GM04504 (cell line): ENCODE measurements at places on chromosomes 1 and 21.
A peak's percentile ranks its signal among the peaks of the same experiment; 100 is the strongest.

- no peak for DNase-seq
Measured at GRCh38 chr1:41383094-41383852, 22.0 kb downstream of the FOXO6 start.

GRCh38 chr1:980602-981395 is 1.1 kb downstream of the PERM1 start:
- DNase-seq, result no peak

DNA sequence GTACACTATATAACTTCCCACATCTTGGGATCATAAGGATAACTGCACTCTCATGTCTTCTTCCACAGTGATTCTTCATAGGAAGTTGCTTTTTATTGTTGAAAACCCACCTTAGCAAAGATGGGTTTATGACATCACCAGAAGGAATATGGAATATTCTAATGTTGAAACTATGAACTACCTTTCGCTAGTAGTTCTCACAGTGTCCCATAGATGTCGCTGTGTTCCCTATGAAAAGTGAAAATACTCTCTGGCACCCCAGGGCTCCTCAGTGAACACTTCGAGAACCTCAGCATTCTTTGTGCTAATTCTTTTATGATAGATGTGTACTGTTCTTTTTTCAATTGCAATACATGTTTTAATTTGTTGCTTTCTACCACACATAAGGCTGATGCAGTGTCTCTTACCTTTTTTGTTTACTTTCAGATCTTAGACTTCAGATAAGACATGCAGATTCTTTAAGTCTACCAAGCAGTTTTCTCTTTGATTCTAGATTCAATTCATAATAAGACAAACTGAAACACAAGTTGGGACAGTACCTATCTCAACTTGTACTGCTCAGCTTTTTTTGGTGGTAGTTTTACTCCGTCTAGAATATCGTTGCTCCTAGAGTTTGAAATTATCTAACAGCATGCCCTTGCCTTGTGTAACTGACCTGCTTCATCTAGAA is 90.8 kb downstream of the GTF2B start:
- peak; percentile 10 for DNase-seq

DNA sequence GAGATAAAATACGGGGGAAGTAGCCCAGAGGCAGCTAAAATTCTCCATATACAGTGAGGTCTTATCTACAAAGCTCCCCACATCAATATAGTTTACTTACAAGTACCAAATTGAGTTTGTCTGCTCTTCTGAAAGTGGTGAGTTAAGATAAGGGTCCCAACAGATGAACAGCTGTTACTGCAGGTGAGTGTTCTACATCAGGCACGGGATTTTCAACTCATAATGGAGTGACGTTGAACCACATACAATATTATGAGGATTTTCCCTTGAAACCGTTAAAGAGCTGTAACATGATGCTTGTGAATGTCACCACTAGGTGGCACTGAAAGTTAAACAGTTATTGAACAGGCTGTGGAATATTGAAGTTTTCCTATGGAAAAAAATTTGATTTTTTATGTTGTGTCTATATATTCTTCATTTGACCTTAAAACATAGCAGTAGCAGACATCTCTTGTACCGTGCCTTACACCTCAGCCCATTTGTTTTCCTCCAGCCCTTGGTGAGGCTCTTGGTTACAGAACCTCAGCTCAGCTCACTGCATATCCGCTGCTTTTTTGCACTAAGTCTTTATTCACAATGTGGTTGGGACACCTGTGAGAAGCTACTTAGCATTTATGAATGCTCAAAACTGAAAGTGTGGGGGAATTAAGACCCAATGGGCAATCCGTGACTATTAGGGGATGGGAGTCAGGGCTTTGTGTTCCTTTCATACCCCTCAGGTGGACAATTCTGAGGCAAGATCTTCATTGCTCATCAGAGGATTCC is 23.2 kb downstream of the CD1D start:
- peak; percentile 20 for DNase-seq

DNA sequence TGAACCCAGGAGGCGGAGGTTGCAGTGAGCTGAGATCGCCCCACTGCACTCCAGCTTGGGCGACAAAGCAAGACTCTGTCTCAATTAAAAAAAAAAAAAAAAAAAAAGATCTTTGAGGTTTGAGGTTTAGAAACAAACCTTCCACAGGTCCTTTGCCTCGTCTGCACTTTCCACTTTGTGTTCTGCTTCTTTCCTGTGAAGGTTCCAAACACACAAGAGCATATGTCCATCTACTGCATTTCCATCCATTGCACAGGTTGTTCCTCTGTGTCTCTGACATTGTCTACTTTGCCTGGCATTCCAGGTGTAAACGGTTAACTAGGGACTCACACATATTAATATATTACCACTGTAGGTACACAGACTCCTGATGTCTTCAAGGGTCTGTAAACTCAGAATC is 40.1 kb downstream of the DSTYK start:
- DNase-seq, result no peak

- no peak for DNase-seq
Measured at GRCh38 chr21:21203822-21204339, 205.7 kb downstream of the NCAM2 start.

DNA sequence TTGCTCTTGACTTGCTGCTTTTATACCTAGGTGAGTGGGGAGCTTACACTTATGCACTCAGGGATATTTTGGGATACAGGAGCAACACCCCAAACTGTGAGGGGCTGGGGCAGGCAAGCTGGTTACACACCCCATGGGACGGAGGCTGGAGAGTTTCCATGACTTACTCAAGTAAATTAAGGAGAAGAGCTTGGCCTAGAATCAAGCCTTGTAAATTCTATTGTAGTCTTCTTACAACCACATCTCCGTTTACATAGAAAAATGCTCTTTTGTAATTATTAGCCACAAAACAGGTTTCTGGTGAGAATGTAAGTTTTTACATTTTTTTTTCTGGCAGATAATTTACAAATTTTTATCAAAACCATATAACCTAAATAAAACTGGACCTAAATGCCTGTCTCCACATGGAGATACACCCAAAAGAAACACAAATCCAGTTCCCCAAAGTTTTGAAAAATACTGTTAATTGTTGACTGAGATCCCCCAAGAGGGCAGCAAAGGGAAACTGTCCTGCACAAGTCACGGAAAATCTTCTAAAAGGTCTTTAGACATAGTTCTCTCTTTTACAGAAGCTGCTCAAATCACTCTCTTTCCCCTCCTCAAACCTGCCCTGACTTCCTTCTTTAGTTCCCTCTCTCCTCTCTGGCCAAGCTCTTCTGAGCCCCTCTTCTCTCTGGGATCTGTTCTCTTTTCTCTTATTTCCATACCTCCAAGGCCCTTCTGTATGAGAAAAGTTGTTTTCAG is 134.0 kb downstream of the HIVEP3 start:
- peak; percentile 31 for DNase-seq

GRCh38 chr1:154239491-154239890 is 18.7 kb downstream of the UBAP2L start:
- no peak for DNase-seq

DNA sequence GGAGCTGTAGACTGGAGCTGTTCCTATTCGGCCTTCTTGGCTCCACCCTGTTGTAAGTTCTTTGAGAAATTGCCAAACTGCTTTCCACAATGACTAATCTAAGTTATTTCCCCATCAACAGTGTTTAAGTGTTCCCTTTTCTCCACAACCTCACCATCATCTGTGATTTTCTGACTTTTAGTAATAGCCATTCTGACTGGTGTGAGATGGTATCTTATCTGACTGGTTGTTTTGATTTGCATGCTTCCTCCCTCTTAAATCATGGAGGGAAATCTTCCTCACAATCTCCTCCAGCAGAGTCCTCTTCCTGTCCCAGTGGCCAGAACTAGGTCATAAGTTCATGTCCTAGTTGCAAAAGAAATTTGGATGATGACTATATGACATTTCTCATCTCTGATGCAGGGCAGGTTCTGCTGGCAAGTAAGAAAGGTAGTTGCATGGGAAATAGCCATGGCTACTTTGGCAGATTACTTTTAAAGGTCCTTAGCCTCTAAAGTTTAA is 294.0 kb downstream of the LRRC40 start:
- DNase-seq, result peak; percentile 76

GRCh38 chr1:64516803-64517568 is 47.1 kb downstream of the CACHD1 start:
- DNase-seq, result no peak

DNA sequence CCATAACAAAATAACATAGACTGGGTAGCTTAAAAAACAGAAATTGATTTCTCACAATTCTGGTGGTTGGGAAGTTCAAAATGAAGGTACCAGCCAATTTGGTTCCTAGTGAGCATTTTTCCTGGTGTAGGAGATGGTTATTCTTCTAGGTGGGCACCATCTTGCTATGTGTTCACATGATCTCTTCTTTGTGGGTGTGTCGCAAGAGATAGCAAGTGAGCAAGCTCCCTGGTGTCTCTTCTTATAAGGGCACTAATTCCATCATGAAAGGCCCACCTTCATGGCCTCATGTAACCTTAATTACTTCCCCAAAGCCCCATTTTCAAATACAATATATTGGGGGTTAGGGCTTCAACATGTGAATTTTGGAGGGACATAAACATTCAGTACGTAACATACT is 38.8 kb upstream of the ATP5PO start:
- no peak for DNase-seq

- peak; percentile 86 for DNase-seq
Measured at GRCh38 chr1:55580845-55581332, 365.7 kb upstream of the USP24 start.

DNA sequence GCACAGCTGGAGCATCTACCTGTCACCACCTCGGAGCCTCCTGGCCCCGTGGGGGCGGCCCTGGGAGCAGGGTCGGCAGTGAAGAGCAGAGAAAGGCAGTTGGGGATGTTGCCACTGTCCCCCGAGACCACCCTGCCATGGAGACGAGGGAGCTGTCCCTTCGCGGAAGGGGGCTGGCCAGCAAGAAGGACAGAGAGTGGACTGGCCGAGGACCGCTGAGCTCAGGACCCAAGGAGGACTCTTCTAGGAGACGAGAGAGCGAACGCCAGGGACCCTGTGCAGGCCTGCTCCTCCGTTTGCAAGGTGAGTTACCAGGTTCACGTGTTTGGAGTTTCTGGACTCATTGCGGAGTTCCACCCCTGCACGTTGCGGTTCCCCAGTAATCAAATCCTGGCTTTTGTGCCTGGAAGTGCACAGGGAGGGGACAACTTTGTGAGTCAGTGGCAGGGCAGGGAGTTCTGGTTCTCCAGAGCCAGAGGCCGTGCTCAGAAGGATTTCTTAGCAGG is 5.6 kb upstream of the POFUT2 start:
- DNase-seq, result no peak
